ENCODE measurements at places on chromosomes 12 and 14.

GRCh38 chr12:10226086-10226485 lies 13.4 kb downstream of the GABARAPL1 start:
- no peak for DNase-seq

DNA sequence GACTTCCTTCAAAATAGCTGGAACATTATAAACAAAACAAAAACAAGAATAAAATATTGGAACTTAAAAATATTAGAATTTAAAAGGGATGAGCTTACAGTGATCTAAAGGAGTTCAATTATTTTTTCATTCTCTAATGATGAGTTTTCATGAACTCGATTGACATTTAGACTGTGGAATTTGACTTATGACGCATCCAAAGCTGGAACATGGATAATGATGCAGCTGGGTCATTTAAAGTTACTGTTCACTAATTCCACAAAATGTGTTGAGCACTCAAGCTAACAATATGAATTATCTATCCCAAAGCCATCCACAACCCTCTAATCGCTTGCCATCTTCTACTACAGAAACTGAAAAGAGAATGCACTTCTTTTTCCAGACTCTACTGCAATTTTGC lies 42.5 kb downstream of the LIN7A start:
- DNase-seq = no peak

GRCh38 chr14:23864259-23864658 lies 89.3 kb upstream of the DHRS4 start:
- DNase-seq = no peak

GRCh38 chr12:107594995-107595394 lies 90.6 kb upstream of the PWP1 start:
- DNase-seq = no peak

DNA sequence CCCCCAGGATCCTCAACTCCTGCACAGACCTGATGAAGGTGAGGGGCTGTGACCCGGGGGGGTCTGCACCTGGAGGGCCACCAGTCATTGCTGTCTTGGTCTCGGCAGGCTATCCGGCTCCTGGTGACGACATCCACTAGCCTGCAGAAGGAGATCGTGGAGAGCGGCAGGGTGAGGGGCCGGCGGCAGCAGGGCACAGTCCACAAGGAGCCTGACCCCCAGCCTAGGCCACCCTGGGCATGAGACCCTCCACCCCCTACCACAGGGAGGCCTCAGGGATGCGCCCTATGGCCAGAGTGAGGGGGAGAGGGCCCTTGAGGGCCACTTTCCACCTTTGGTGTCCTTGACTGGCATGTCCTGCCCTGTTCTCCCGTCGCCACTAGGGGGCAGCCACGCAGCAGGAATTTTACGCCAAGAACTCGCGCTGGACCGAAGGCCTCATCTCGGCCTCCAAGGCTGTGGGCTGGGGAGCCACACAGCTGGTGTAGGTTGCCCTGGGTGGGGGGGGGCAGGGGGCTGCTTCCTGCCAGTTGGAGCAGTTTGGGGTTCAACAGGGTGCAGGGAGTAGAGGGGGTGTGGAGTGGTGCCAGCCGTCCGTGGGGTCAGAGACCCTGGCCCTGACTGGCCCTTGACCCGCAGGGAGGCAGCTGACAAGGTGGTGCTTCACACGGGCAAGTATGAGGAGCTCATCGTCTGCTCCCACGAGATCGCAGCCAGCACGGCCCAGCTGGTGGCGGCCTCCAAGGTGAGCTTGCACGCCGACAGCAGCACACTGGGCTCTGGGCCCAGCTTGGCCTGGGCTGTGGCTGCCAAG lies 25.0 kb downstream of the HIP1R start:
- DNase-seq = peak; percentile 78

DNA sequence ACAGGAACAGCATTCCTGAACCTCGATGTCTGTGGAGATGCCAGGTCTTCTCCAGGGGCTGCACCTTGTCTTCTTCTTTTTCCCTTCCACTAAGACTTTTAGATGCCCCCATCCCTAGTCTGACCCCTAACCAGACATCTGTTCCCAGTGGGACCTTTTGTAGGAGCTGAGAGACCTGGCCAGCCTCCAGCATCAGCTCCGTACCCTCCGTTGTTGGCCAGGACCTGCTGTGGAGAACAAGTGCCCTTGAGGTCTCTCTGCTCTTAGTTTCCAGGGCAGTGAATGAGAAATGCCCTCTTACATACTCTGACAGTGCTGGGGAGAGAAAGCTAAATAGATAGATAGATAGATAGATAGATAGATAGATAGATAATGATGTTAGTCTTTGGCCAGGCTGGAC lies 16.8 kb upstream of the SDR39U1 start:
- no peak for DNase-seq

DNA sequence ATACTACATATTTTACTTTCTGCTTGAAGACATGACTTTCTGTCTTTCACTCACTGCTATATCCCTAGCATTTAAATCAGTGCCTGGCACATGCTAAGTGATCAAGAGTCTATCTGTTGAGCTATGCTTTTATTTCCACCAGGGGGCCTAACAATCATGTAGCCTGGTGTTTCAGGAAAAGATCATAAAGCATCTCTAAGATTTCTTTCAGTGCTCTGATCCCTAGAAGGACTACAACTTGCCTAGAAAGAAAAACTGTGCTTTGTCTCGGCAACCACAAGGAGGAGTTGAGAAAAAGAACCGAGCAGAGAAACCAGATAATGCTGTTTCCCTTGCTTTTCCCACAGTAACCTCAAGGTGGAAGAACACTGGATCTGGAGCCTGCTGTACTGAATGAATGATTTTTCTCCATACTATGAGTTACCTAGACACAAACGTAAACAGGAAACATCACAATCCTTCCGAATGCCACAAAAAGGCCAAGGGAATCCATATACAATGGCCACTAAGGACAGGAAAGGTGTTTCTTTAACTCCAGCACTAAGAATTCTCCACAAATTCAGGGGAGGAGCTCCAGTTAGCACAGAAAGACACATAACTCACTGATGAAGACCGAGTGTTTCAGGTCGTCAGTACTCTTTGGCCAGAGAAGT lies 1.2 kb downstream of the CRY1 start:
- DNase-seq = no peak

DNA sequence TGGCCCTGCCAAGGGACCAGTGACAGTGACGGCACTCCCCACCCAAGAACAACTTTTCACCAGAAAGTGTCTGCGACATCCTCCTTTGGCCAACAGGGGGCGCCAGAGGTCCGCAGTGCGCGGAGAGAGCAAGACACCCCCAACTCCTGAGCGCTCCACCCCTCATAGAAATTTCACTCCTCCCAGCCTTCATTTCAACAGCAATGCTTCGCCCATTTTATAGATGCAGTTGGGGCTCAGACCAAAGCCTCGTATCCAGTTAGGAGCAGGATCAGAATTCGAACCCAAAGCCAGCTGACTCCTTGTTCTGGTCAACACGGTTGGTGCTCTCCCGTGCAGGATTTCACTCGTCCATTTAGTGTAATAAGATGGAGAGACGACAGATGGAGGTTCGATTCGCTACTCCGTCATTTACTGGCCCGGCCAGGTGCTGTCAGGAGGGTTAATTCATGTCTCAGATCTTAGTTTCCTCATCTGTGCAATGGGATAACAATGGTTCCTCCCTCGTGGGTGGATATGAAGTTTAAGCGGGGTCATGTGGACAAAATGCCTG lies 2.4 kb upstream of the POP5 start:
- peak; percentile 75 for DNase-seq

DNA sequence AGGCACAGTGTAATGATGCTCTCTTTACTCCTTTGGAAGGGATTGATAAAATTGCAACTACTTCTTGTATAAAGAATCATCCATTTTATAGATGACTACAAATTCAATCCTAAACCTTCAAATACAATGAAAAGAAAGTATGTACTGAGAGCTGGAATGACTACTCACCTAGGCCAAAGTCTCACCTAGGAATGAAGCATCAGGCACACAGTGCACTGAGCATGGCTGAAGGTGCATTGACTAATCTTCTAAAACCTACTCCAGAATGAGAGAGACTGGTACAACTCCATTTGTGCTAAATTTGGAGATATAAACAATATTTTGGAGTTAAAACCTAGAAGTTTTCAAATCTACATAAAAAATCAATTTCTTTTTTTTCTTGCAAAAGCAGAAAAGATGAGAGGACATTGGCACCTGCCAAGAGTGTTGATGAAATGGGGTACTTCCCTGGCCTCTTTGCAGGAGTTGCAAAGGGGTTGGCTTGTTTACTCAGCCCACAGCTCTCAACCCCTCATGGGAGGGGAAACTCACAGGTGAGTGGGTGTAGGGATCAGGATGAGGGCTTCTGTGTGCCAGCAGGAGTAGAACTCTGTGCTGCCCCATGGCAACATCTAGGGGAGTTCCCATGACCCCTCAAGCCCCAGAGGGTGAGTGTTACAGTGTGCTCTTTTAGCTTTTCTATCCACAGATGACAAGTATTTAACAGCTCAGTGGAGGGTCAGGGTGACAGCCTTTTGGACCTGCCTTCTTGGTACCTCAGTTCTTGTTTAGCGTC lies 31.3 kb downstream of the CLECL1 start:
- DNase-seq = no peak

GRCh38 chr12:107360482-107360881 lies 267.1 kb upstream of the CRY1 start:
- no peak for DNase-seq

DNA sequence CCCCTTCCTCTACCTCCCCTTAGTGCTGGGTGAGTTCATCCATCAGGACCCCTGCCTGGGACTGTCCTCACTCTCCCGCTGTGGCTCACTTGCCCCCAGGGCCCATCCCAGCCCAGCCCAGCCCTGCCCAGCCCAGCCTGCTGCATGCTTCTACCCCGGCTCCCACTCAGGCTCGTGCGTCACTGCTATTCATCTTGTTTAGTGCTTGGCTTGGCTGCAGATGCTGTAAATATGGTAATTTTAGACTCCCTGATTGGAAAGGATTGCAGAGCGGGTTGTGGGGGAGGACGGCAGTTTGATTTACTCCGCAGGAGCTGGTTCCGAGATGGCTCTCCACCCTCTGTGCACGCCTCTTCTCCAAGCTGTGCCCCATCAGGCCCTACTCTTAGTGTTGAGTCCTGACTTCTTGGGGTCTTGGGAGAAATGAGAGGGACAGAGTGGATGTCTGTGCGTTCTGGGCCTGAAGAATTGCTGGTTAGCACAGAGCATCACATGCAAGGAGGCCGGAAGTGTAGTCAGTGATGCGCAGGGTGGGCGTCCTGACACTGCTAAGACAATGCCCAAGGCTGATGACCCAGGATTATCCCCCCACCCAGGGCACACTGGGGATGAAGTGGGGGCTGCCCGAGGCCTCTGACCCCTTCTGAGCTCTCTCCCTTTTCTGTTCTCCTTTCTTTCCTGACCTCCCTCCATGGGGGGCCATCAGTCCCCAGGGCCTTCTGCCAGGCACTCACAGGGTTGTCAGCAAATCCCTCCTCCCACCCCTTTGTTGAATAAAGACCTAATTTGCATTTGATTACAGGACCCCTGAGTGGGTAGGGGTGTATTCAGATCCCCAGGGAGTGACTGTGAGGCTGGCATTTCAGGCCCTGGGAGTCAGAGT lies 244.4 kb downstream of the ZFP36L1 start:
- no peak for DNase-seq

GRCh38 chr12:93279565-93280412 lies 97.9 kb upstream of the NUDT4 start:
- no peak for DNase-seq

DNA sequence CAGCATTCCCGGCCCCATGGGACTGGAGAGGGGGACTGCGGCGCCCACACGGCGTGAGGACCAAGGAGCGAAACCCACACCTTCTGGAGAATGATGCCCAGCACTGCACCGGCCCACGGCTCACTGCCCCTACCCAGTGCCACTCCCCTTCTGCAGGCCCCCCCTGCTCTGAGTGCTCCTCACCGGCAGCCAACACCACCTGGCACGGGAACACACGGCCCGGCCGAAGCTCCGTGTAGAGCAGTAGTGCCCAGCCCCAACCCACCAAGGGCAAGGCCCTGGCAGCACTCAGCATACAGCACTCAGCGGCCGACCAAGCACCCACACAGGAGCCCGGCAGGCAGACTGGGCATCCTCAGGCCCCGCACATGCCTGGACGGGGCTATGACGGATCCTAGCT lies 13.4 kb downstream of the BTBD6 start:
- no peak for DNase-seq

- DNase-seq = no peak
These were observed 18.7 kb upstream of the CTDSP2 start for GRCh38 chr12:57865084-57865751.

GRCh38 chr12:106331599-106331998 lies 25.9 kb upstream of the POLR3B start:
- DNase-seq = no peak

DNA sequence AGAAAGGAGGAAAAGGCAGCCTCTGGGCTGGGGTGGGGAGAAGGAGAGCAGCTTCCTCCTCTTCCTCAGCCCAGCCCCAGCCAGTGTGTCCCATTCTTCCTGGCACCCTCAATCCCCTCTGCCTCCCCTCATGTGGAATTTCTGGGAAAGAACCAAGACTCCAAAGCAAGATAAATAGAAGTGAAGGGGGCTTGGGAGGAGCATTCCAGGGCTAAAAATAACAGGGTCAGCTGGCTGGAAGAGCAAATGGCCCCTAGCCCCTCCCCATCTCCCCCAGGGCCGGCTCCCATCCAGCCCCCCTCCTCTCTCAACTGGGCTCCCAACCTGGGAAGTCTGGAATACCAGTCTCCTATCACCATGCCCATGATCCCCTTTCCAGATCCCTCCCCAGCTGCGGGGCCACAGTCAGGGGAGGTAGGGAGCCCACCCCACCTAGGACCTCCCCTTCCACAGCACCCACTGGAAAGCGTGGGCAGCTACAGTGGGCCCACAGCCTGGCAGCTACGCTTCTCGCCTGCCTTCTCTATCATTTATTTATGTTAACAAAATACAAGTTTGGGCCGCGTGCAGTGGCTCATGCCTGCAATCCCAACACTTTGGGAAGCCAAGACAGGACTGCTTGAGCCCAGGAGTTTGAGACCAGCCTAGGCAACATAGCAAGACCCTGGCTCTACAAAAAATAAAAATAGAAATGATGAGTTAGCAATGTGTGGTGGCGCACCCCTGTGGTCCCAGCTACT lies 88.3 kb downstream of the IRF2BPL start:
- no peak for DNase-seq

GRCh38 chr12:85626784-85627171 lies 209.4 kb downstream of the RASSF9 start:
- DNase-seq = no peak

GRCh38 chr12:118816296-118816695 lies 165.0 kb upstream of the SRRM4 start:
- no peak for DNase-seq

DNA sequence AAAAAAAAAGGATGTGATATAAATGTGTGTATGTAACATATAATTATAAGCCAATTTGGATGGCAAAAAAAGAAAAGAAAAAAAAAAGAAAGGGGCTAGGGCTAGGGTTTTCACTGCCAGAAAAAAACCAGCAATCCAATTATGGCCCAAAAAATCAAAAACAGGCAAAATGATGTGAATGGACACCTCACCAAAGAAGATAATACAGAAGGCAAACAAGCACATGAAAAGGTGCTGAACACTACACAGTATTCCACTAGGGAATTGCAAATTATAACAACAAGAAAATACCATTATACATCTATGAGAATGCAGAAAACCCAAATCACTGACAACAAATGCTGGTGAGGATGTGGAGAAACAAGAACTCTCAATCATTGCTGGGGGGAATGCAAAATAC lies 12.1 kb upstream of the MIPOL1 start:
- no peak for DNase-seq
